ENCODE measurements at places on chromosomes 3 and 15.

DNA sequence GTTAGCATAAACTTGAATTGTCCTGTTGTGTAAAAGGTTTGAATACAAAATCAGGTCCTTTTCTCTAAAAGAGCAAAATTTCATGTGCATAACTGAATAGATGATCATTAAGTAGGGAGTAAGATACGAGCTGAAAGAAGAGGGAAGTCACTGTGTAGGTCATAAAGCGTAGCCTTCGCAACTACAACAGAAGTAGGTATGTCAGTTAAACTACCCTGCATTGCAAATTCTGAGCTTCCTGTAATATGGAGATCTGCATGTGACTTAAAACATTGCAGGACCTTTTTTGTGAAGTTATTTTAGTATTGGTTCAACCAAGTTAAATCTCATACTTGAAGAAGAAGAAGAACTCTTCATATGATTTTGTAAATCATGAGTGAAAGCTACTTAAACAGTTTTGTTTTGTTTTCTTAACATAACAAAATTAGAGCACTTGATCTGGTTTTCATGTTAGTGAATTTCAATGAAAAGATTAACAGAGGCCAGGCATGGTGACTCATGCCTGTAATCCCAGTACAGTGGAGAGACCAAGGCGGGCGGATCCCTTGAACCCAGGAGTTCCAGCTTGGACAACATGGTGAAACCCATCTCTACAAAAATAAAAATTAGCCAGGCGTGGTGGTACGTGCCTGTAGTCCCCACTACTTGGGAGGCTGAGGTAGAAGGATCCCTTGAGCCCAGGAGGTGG, 26.4 kb downstream of the ARMC8 start:
- DNase-seq = no peak

DNA sequence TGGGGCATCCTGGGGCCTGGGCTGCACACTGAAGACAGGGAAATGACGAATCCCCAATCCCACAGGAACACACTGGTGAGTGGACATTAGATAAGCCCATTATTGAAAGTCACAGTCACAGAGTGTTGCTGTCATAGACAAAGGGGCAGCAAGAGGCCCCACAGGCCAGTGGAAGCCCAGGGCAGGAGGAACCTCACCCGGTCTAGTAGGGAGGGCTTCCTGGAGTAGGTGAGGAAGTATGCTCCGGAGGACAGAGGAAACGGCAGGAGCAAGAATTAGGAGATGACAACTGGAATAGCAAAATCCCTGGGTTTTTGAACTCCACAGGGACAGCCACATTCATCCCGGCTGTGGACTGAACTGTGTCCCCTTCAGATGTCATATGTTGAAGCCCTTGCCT, 101.2 kb downstream of the TPRA1 start:
- DNase-seq = no peak

- DNase-seq = no peak
Observed at GRCh38 chr15:91521996-91522395, 331.5 kb upstream of the SLCO3A1 start.

DNA sequence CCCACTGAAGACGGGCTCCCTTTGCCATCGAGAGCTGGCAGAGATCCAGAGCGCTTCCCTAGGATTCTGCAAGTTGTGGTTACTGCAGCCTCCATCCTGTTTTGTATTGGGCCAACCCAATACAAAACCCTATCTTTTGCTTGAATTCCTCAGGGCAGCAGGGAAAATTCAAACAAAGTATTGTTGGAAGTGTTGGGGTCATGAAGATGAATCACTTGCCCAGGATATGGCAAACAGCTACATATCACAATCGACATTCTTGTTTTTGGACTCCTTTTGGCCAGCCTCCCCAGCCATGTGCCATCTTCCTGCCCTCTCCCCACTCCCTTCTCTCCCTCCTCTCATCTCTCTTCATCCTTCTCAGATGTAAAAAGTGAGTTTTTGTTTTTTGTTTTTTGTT, 100.0 kb upstream of the TRIM42 start:
- DNase-seq = no peak

GRCh38 chr3:159977295-159977694, 11.3 kb upstream of the IL12A start:
- no peak for DNase-seq

DNA sequence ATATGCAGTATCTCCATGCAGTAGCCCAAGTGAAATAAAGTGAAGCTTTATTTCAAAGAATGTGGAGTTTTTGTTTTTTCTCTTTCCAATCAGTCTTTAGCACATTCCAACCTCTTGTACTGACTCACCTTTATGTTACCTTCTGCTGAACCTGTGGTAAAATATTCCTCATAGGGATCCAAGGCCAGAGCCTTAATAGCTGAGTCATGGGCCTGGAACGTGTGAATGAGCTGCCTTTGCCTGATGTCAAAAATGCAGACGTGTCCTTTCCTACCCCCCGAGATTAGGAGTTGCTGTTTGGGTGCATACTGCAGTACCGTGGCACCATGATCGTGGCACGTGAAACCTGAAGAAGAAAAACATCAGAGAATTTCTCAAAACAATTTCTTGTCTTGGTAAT, 108.5 kb downstream of the GLDN start:
- no peak for DNase-seq

DNA sequence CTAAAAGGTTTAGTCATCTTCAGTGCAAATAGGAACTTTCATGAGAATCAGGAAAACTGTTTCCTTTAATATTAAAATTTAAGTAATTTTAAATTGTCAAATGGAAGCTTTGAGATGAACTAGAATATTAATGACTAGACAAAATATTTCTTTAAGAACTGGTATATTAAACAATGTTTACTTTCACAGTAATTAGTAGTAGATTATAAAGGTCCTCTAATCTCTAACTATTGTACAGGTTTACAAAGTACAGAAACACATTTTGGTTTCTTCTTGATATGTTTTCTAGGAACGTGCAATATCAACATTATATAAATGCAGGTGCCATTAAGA, 138.9 kb downstream of the CLASP2 start:
- DNase-seq = no peak

GRCh38 chr3:50359760-50360110, 414 bp upstream of the TMEM115 start:
- no peak for DNase-seq

GRCh38 chr15:45111390-45112142, 2.4 kb downstream of the DUOX2 start:
- no peak for DNase-seq

- no peak for DNase-seq
Observed at GRCh38 chr3:177599837-177600236, 402.6 kb upstream of the TBL1XR1 start.

DNA sequence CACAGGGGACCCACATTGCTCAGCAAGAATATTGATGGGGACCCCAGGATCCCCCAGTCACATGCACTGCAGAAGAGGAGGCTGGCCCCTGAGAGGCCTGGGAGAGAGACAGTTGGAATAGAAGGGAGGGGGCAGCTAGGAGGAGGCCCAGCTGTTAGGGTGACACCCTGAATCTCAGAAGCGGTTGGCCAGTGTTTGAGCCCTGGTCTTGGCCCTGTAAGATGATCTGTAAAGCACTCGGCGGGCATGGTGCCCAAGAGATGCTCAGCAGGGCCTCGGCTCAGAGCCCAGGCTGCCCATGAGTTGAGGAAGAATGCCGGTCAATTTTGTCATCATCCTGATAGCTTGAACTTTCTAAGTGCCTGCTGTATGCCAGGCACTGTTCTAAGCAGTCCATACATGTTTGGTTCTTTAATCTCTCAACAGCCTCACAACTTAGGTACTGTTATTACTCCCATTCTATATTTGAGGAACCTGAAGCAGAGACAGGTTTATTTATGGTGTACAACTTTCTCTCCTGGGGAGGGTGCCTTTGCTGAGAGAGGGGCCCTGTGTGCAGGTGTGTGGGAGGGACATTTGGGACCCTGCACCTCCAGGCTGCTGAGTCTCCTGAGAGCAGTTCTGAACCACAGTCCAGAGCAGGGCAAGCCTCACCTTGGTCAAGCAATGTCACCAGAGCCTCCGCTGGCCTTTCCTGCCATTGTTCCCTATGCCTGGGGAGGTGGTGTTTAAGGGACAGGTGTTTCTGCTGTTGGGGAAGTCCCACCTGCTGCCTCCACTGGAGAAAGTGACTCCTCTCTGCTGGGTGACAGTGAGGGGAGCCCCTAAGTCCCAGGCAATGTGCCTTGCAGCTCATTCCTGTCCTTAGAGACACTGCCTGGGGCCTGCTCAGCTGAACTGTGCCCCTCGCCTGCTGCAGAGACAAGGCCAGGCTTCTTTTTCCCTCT, 26.0 kb downstream of the SLC6A6 start:
- peak; percentile 16 for DNase-seq

DNA sequence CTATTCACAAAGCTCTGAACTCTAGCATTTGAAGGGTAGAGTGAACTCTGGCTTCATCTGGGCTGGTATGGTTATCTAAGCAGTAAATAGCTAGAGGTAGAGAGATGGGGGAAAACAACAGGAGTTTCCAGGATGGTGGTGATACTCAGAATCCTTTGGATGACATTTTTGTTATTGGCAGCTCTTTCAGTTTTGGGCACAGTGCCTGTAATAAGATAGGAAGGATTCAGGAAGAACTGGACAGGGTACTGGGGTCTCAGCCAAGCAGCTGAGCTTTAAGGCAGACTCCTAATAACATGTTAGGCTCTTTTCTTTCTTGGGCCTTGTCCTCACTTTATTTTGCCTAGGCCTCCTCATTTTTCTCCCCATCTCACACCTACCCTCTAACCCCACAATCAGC, 338.5 kb downstream of the CADM2 start:
- no peak for DNase-seq

DNA sequence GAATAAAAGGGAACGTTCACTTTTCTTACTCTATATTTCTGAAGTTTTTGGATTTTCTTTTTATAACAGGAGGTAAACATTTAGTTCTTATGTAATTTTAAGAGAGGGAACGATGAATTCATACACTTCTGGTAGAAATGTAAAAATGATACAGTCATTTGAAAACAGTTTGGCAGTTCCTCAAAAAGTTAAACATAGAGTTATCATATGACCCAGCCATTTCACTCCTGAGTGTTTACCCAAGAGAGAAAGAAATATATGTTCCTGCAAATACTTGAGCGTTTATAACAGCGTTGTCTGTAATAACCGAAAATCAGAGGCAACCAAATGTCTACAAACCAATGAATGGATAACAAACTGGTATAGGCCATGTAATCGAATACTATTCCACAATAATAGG, 20.8 kb upstream of the CCR9 start:
- no peak for DNase-seq

- DNase-seq = no peak
Observed at GRCh38 chr3:4551794-4552442, 58.8 kb downstream of the ITPR1 start.

DNA sequence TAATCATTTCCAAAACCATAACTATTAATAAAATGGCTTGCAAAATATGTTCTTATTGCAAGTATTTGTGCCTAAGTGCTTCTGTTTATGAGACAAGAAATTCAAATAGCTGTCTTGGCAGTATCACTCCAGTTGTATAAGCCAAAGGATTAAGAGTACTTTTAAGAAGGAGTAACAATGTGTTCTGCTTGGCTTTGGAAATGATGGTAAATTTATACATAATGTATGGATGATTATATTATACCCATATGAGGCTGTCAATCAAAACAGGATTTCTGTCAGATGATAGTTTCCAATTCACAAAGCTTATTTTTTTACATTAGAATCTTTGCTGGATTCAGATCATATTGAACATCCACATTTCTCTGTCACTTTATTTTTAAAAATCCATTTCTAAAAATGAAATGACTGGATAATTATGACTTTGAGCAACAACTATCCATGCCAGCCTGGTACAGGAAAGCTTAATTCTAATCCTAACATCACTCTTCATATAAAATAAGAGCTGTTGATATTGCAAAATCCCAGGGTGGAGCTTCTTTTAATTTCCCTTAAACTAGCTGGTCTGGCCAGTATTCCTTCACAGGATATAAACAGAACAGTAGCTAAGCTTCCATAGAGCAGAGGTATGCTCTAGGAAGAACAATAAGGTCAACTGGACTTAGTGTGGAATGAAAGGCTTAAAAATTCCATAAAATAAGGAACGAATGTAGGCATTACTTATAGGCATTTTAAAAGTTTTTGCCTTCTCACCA, 30.0 kb upstream of the ZNF280D start:
- DNase-seq = no peak

DNA sequence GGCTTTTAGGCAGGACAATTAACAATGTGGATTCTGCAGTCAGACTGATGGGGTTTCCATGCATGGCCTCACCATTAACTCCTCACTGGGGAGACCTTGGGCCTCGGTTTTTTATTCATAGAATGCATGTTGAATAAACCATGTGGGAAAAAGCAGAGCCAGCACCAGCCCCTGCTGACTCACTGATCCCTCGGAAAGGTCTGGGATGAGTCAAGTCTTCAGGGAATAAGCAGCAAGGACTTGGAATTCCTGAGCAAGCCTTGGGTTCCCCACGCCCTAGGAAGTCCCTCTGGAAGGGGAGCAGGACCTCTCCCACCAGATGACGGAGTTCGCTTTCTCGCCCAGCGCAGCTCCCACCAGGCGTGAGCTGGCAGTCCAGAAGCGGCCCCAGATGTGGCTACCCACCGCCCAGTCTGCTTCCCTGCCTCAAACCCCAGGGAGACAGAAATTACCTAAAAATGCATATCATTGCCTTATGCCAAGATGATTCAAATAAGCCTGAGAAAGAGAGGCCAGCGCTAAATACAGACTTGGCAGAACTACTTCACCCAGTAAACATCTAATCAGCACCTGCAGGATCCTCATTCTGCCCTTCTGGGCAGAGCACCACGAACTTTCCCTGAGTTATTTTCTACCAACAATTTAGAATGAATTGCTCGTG, 45.4 kb downstream of the BTD start:
- DNase-seq = no peak

GRCh38 chr3:141275032-141275422, 43.4 kb downstream of the PXYLP1 start:
- no peak for DNase-seq

DNA sequence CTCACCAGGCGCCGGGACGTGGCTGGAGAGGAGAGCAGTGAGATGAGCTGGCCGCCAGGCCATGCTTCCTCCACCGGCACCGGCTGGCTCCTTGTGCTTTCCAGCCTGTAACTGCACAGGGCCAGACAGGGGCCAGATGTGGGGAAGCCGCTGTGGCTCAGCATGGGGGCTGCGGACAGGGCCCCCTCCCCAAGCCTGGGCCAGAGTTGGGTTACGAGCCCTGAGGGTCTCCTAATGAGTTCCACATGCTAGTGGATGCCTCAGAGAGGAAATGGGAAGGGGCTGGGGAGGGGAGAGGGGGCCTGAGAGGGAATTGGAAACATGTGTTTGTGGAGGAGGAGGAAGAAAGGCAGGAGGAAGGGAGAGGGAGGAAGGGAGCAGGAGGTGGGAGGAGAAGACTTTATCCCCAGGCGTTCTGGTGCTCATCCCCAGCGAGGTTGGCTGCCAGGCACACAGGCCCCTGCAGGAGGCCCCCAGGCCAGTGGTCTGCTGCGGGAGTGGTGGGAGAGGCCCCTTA, 11.7 kb upstream of the DUSP7 start:
- DNase-seq = no peak

DNA sequence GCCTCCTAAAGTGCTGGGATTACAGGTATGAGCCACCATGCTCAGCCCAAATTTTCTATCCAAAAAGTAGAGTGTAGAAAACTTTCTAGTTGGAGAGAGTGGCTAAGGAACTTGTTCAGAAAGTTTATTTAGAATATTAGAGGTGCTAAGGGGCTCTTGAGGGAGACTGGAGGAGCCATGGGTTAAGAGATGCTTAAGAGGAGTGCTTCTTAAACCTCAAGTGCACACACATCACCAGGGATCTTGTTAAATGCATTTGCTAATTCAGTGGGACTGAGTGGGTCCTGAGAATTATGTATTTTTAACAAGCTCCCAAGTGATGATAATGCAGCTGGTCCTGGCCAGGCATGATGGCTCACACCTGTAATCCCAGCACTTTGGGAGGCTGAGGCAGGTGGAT, 29.7 kb upstream of the SLMAP start:
- no peak for DNase-seq

Measured in CD4-positive, alpha-beta T cell treated with Interleukin-15 for 1 hour (primary cell).